ENCODE measurements at places on chromosomes 3 and 15.

GRCh38 chr3:59240666-59241255, 190.9 kb upstream of the CFAP20DC start:
- no peak for DNase-seq

- no peak for DNase-seq
Measured at GRCh38 chr3:106083207-106083606, 214.4 kb upstream of the CBLB start.

DNA sequence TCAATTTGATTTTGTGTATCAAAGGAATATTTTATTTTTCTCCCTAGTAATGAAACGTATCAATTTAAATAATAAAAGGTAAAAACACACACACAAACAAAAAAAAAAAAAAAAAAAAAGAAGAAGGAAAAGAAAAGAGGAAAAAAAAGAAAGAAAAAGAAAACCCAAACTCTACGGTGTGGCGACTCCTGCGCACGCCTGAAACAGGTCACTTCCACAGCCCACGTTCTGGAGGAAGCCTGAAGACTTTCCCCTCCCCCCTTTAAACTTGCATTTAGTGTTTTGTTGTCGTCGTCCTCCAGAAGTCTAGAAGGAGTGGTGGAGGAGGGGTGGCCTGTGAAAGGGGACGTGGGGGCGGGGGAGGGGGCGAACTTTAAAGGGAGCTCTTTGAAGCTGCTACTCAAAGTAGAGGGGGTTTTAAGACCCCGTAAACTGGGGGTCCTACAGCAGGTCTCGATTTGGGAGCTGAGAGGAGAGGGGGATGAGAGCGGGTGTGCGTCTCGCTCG, 2.3 kb upstream of the TLE3 start:
- DNase-seq = peak; percentile 61

GRCh38 chr3:17795280-17795679, 52.8 kb upstream of the TBC1D5 start:
- DNase-seq = no peak

DNA sequence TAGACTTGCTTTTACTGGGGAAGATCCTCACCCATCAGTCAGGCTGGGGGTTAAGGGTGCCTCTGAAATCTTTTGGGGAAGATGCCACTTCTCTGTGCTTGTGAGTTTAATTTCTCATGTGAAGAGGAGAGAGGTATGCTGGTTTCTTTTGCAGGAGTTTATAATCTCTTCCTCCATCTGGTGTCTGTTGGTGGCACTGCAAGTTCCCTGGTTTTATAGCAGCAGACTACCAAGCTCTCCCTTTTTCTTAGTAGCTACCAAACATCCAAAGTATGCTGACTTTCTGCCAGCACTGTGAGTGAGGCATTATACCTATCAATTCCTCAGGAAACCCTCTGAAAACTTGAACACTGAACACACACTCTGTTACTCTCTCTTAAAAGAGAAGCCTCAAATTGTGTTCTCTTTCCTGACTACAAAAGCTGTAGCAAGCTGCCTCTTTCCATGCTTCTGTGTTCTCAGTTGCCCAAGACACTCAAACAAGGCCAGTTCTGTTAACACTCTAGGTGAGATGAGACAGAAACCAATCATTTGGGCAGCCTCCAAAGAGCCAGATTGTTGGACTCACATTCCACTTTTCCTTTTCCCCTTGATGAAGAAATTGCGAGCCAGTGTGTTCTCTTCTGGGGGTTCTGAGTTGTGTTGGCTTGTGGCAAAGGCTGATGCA, 299.5 kb downstream of the GAP43 start:
- peak; percentile 22 for DNase-seq

GRCh38 chr15:28165791-28166190, 66.7 kb upstream of the OCA2 start:
- no peak for DNase-seq

- peak; percentile 67 for DNase-seq
Measured at GRCh38 chr3:100463002-100463401, 29.4 kb upstream of the TMEM45A start.

DNA sequence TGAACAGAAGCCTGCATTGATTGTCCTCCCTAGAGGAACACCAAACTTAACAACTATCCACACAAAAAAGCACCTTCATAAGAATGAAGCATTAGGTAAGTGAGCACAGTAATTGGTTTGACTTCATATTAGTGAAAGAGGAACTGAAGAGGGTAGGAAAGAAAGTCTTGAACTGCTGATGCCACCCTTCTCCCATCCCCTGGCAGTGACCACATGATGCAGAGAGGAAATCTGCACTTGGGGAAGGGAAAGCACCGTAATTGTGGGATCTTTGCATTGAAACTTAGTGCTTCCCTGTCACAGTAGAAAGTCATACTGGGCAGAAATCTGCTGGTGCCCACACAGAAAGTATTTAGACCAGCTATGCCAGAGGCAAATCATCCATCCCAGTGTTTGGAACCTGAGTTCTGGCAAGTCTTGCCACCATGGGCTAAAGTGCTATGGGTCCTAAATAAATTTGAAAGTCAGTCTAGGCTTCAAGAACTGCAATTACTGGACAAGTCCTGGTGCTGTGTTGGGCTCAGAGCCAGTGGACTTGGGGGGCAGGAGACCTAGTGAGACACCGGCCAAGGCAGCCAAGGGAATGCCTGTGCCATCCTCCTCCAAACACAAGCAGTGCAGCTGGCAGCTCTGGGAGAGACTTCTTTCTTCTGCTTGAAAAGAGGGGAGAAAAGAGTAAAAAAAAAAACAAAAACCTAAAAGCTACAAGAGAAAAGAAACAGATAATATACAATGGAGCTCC, 63.6 kb downstream of the SLC15A2 start:
- no peak for DNase-seq

GRCh38 chr3:159872374-159873109, 116.1 kb upstream of the IL12A start:
- no peak for DNase-seq

- DNase-seq = no peak
Measured at GRCh38 chr3:193980905-193981304, 155.0 kb upstream of the HES1 start.

- no peak for DNase-seq
Measured at GRCh38 chr15:77224352-77224751, 153.4 kb upstream of the TSPAN3 start.

DNA sequence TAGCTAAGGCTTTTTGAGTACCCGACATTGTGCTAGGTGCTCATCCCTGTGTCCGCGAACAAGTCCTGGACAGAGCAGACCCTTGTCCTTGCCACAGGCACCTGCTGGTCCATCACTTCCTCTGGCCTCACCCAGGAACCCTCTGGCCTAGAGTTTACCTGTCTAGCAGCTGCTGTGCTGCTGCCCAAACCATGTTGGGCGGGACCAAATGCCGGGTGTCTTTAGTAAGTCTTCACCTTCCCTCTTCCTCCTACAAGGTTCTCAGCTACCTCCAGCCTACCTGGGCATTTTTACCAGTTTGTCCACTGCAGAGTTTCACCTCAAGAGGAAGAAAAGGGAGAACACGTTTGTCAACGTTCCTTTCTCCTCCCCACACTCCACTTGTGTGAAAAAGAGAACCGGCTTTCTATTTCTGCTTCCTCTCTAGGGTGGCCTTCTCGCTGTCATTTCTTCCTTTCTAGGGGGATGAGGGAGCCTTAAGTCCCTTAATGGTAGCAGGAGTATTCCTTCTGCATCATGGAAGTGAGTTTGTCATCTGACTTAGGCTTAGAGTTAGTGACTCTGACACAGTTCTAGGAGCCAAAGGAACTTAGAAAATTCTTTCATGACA, 80.4 kb upstream of the GCNT3 start:
- no peak for DNase-seq

DNA sequence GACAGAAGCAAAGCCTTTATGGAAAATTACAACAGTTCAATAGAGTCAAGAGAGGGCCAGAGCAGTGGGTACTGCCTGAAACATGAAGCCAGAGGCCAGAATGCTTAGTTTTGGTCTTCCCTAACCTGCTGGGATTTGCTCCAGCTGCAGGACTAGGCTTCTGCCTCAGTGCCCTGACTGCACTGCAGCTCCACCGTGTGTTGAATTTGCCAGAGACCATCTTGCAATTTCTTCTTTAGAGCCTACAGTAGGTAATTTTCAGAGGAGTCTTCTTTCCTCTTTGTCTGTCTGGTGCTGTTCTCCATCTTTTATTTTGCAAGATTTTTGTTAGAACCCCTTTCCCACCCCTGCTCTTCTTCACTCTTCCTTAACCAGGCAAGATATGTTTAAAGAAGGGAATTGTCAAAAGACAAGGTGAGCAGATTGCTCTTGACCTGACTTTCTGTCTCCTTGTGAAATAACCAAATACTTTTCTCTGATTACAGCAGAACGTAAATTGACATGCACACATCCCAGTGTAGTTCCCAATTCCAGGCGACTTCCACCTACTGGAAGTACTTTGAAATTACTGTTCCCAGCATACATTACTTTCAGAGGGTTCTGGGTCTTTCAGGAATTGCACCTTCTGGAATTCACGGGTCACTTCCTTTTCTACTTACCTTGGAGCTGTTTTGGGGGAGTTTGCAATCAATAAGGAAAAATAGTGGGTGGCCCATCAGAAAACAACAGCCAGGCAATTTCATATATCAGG, 161.2 kb downstream of the MINAR1 start:
- DNase-seq = no peak

GRCh38 chr3:67005974-67006373, 7.9 kb downstream of the KBTBD8 start:
- no peak for DNase-seq

- DNase-seq = peak; percentile 38
Measured at GRCh38 chr3:99645277-99646106, 7.1 kb downstream of the COL8A1 start.

Data from H7 (cell line).